ENCODE measurements at places on chromosomes 5 and 9.

- DNase-seq: no peak
These were observed 80.7 kb downstream of the C9orf152 start for GRCh38 chr9:110126986-110127864.

GRCh38 chr5:73971326-73971725 is 345.3 kb downstream of the ARHGEF28 start:
- DNase-seq: no peak

- no peak for DNase-seq
These were observed 259.2 kb upstream of the RGMB start for GRCh38 chr5:98514215-98514614.

DNA sequence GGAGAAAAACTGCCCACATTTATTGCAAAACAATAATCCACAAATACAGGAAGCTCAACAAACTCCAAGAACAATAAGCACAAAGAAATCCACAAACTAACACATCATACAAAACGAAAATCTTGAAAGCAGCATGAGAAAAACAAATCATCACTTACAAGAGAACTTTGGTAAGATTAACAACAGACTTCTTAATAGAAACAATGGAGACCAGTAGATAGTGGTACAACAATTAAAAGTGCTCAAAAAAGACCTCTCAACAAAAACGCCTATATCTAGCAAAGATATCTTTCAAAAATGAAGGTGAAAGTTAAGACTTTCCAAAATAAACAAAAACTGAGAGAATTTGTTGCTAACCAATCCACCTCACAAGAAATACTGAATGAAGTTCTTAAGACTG is 38.4 kb downstream of the CDKL3 start:
- DNase-seq: no peak

DNA sequence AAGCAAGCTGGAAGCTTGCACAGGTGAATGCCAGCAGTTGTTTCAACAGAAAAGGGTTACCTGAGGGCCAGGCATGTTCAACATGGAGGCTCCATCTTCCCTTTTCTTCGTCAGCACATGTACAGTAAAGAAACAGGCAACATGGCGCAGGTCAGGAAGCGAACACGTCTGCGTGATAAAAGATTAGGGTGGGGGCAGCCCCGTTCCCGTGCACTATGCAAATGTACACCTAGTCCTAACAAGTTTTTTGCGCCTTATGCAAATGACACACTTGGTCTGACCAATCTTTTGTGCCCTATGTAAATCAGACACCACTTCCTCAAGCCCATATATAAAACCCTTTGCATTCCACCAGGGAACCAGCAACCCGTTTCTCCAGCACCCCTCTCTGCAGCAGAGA is 452.1 kb upstream of the PTPRD start:
- no peak for DNase-seq

GRCh38 chr9:10855847-10856246 is 243.0 kb upstream of the PTPRD start:
- no peak for DNase-seq

- no peak for DNase-seq
These were observed 65.5 kb upstream of the DMRT3 start for GRCh38 chr9:911005-911404.

GRCh38 chr9:124562328-124562727 is 55.1 kb upstream of the NR5A1 start:
- no peak for DNase-seq

- no peak for DNase-seq
These were observed 8.1 kb downstream of the CATSPER3 start for GRCh38 chr5:134975843-134976242.

DNA sequence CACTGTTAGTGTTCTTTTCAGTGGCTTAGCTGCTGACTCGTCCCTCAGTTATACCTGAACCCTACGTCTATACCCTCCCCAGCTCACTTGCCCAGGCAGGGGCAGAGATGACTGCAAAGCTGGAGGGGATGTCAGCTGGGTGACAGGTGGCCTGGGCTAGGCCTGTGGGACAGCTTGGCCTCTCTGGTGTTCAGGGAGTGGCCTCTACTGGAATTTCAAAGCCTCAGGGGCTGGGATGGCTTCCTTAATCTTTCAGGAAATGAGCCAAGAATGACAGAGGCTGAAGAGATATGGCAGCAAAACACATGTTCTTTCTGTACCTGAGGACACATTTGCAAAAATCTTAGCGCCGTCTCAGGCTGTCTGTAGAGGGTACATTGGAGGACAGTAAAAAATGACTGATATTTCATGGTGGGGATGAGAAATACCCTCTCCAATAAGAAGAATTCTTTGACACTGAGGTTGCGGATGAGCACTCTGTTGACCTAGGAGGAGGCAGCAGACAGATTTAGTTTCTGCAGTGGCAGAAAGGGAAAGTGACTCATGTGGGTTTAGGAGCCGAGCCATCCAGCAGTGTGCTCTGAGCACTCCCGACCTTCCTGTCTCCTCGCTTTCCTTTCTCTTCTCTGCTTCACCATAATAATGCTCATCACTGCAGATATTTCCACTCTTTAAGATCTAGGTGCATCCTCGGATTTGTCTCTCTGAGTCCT is 54.4 kb downstream of the ENTREP1 start:
- no peak for DNase-seq

GRCh38 chr9:107491081-107492053 is 1.8 kb upstream of the KLF4 start:
- DNase-seq: no peak
